ENCODE measurements at places on chromosomes 3 and 15.

- DNase-seq: no peak
Measured at GRCh38 chr15:68518046-68518445, 60.7 kb upstream of the CORO2B start.

DNA sequence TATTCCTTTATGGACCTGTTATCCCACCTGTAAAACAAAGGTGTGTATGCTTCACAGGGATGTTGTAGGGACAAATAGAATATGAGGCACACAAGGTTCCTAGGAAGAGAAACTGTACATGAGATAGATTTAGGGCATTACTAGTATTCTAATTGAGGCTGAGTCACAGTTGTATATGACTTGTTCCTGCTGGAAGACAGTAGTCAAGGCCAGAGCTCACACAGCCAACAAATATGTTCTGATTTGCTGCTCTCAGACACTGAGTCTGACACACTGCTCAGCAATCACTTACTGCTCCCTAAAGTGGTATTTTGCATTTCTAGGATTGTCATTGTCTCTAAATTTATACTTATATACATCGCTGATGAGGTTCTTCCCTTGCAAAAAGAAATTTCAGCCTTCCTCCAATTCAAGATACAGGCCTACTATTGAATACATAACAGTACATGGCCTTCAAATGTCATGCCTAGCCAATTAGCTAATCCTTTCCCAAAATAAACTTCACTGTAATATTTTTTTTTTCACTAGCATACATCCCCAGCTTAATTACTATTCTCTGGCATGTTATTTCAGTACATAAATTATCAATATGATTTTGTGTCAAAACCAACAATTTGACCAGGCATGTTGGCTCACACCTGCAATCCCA, 69.8 kb downstream of the TIGIT start:
- no peak for DNase-seq

DNA sequence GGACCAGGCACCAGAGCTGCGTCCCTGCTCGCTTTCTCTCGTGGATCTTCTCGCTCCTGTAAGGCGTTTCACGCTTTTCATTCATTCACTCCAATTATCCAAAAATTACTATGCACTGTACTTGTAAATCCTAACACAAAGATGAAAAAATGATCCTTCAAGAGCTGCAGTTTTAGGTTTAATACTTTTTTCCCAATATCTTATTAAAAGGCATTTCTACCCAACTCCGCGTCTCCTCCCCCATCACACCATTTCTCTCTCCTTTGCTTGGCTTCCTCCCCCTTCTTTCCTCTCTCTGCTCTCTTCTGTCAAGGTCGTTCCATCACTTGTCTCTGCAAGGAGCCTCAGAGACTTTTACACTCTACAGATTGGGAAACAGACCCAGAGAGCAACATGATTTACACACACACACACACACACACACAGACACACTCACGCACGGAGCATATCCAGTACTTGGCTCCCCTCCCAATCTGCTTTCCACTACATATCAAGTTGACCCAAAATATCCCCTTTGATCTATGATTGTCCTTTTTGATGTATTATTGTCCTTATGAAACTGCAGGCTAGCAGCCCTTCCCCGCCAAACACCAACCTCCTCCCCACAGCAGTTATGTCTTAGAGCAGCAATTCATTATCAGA, 479 bp upstream of the CLDN1 start:
- DNase-seq: peak; percentile 7

DNA sequence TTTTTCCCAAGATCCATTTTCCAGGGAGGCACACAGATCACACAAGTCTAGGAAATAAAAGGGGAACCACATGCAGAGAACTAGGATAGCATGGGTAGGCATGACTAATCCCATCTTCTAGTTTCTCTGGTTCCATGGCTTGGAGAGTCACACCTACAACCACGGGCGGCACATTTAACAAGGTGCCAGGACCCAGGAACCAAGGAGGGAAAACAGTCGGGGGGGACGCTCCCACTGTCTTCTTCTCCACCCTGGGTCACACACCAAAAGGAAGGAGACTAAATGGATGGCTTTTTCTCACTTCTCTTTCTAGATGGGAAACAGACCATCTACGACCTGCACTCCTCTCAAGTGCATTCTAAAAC, 4.6 kb upstream of the SMCO1 start:
- DNase-seq: no peak

DNA sequence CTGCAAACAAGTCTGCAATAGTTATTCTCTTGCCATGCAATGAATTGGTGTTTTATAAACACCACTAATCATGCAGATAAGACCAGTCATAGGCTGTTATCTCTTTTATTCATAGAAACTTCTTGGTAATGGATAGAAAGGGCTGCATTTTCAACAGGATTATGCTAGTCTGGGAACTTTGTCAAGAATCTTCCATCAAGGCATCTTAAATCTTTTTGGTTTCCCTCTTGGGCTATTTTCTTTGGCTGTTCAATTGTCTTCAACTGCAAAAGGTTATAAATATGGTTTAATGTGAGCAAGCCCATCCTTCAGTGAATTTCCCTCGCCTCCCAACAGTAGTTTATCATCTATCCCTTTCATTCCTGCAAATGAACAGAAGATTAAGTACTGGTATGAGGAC, 59.0 kb upstream of the MINAR1 start:
- no peak for DNase-seq

GRCh38 chr3:167394003-167394402, 13.9 kb upstream of the ZBBX start:
- DNase-seq: no peak

DNA sequence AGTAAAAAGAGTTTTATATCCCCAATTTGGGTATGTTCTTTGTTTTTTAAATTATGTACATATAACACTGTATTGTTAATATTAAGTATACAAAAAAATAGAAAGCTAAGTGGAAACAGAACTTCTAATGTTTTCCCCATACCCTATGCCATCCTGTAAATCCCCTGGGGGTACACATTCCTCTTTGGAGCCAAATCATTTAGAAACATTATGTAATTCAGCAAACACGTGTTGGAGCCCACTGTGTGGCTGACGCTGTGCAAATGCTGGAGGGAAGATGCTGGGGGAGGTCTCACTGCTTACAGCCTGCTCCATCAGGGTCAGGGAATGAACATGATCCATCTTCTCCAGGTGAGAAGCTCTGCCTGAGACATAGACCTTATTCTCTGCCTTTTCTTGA, 52.8 kb downstream of the CRTC3 start:
- no peak for DNase-seq

- DNase-seq: no peak
Measured at GRCh38 chr3:151584566-151584965, 123.7 kb upstream of the IGSF10 start.

DNA sequence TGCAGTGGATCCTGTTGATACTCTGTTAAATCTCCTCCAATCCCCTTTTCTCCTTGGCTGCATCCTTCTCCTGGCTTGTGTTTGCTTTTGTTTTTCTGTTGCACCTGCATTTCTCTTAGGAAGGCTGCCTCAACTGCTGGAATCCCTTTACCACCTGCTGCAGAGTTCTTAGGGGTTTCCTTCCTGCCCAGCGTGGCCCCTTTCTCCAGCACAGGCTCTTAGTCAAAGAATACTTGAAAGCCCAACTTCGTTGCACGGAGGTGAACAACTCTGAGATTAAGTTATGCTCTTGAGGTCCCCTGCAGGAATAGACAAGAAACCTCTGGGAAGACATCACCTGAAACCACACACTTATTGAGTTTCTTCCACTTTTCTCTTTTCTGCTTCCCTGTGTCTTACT, 121.6 kb upstream of the GRM7 start:
- DNase-seq: no peak

- DNase-seq: peak; percentile 54
Measured at GRCh38 chr15:72312605-72313447, 7.1 kb downstream of the CELF6 start.

GRCh38 chr15:49628379-49628778, 7.5 kb downstream of the DTWD1 start:
- no peak for DNase-seq

DNA sequence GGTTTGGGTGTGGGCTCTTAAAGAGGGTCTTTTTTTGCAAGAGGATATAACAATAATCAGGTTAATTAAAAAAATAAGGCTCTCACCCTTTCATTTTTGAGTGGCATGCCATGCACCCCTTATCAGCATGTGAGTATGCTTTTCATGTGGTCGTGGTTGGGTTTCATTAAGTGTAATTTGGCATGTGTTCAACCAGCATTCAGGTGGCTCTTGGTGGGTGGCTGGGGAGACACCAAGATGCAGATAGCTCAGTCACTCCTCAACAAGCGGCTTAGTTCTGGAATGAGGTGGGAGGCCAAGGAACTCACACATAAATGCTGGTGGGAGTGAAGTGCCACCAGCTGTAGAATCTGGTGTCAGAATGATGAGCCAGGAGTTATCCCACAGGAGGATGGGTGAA, 66.8 kb downstream of the FLNB start:
- DNase-seq: no peak

GRCh38 chr3:175695251-175695650, 836.1 kb downstream of the NAALADL2 start:
- no peak for DNase-seq

DNA sequence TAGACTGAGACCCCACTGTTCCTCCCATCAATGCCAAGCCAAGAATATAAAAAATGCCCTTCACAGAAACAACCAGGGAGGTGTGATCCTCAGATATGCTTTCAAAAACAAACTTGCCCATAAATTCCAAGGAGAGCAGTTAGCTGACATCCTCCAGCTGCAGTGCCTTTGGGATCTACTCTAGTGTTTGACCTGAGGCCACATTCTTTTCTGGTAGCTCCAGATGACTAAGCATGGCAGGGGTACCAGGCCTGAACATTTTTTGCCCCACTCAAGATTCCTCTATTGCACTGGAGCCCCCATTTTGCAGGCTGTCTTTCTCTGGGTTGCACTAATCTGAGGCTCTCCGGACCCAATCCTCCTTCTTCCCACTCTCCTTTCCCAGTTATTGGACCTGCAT, 27.9 kb upstream of the ACP3 start:
- DNase-seq: no peak

DNA sequence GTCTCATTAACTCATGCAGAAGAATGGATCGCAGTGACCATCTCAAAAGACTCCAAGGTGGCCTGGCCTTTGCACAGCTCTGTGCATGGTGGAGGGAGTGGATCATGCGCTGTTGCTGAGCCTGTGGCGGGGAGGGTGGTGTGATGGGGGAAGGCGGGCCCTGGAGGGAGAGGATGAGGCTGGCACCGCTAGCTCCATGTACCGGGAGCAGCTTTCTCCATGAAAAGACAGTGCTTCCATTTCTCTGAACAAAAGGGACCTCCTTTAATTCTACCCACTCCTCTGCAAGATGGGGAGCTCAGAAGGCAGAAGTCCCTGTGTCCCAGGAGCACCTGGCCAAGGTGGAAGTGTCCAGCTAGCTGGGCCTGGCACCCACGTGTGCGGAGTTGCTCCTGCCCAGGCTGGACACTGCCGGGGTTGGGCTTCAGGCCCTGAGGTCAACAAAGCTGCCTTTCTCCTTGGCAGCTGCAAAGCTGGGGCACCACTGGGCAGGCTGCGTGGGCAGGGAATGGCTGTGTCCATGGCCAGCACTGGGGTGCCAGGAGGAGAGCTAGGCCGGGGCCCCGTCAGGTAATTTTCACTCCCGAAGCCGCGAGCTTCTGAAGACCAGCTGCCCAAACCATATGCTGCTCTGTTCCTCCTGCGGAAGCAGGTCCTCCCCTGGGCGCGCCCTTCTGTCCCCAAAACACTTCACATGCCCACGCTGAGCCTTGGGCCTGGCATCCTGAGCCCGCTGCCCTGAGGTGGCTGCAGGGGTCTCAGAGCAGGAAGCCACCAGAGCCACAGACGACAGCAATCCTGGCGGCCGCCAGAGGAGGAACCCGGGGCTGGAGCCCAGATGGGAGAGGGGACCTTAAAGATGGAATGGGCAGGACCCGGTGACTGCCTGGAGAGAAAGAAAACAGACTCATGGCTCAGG, 6.4 kb downstream of the MAP6D1 start:
- DNase-seq: peak; percentile 97

DNA sequence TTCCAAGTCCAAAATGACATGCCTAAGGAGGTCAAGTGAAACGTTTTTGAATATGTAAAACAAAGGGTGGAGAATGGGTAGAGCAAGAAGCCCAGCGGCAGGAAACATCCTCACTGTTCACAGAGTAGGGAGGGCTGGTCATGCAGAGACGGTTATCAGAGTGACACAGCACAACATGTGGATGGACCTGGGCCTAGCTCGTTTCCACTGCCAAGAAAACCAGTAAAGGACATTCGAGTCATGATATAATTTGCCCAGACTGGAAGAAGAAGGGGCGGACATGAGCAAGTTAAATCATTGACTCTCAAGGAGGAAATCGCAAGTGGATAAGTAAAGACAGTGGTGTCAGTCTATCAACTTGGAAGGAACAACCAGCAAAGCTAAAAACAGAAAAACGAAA, 89.3 kb downstream of the LRIG1 start:
- DNase-seq: no peak

DNA sequence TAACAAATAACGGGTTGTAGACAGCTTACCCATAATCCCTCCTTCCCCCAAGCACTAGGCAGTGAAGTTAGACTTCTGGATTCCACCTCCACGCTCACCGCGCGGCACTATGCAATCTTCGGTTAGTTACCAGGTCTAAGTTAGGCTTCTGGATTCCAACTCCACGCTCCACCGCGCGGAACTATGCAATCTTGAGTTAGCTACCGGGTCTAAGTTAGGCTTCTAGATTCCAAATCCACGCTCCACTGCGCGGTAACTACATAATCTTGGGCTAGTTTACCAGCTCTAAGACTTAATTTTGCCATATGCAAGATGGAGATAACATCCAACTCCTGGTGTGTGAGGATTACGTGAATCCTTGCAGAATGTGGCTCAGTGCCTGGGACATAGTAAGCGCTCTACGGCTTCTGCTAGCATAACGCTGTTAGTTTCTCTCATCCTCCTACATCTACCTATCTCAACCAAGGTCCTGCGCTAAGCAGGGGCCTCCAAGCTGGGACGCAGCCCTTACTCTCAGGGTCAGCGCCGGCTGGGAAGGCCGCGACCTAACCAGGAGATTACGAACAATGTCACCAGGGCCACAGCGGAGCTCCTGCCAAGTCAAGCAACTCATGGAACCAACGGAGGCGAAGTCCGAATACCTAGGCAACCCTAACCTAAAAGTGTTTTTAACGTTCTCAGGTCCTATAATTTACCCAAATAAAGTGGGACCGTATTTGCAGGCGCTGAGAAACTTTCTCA, 497 bp upstream of the RPLP1 start:
- no peak for DNase-seq
